ENCODE measurements at places on chromosomes 3 and 15.

DNA sequence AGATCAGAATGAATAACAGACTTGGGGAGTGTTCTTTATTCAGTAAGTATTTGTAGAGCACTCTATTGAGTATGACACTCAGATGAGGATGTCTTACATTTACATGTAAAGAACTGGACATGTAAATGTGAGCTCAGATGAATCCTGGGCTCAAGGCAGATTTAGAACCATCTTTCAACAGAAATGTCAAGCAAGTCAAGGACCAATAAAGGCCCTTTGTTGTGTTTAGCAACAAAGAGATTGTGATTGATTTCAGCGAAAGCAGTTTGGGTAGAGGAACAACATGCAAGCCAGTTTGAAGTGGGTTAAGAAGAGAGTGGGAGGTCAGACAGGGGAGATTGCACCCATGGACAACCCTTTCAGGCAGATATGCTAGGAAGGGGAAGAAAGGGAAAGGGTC lies 194.2 kb upstream of the DNAJC19 start:
- no peak for DNase-seq

DNA sequence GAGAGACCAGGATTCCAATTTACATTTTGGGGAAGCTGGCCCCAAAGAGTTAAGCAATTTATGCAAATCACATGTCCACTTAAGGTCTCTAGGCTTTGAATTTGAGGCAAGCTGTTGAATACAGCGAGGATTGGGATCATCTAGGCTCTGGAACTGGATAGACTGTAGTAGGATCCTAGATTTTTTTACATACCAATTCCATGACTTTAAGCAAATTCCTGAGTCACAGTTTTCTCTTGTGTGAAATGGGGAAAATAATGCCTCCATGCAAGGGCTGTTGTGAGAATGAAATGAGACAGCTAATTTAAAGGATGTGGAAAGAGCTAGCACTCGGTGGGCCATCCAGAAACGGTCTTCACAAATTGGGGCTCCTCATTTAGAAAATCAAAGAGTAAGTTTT lies 103.4 kb downstream of the MINAR1 start:
- no peak for DNase-seq

- no peak for DNase-seq
Observed at GRCh38 chr3:48466386-48467109, 20.0 kb downstream of the ATRIP start.

DNA sequence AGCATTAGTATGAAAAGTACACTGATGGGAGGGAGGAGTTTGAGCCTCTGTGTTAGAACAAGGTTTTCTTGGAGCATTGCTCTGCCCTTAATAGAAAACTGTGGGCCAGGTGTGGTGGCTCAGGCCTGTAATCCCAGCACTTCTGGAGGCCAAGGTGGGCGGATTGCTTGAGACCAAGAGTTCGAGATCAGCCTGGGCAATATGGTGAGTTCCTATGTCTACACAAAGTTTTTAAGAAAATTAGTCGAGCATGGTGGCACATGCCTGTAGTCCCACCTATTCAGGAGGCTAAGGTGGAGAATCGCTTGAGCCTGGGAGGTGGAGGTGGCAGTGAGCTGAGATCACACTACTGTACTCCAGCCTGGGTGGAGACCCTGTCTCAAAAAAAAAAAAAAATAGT lies 103.7 kb downstream of the ATP10A start:
- no peak for DNase-seq

- no peak for DNase-seq
Observed at GRCh38 chr3:56966509-56966908, 94.0 kb upstream of the SPATA12 start.

Data from urinary bladder (tissue), 4 donors.